Psoas muscle (tissue), 8 donors: ENCODE measurements at places on chromosomes 13 and 19. TPM values are rescaled to one million over a fixed set of nuclear protein-coding genes. Genes with fewer than 3 reads are reported as not detected.
A peak's percentile ranks its signal among the peaks of the same experiment; 100 is the strongest.

GRCh38 chr19:8664671-8665057 lies 33.9 kb downstream of the ACTL9 start:
- H3K4me3 ChIP-seq = no peak overlapping the region
- H3K4me1 ChIP-seq = no peaks in the 10 kb centered on the region
- H3K36me3 ChIP-seq = no peaks in the 10 kb centered on the region
- H3K27ac ChIP-seq = no peak overlapping the region
- no peak for DNase-seq

DNA sequence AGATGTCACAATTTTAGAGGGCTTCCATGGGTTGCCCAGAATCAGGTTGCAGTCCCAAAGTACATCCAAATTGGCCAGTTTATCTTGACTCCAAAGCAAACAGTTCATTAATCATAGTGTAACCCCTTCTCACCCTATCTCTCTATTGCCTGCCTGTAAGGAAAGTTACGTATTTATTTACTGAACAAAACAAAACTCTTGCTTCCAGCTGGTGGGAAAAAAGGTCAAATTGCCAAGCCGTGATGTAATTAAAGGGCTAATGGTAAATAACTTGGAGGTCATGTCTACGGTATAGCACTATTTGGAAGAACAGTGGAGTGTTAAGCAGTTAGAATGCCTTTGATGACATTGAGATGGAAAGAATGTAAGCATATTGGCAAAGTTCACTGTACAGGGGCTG lies 214.0 kb downstream of the DLEU7 start:
- no peaks in the 10 kb centered on the region for H3K36me3 ChIP-seq
- H3K4me3 ChIP-seq = no peak overlapping the region
- no peaks in the 10 kb centered on the region for H3K4me1 ChIP-seq
- no peak for DNase-seq

- H3K4me1 ChIP-seq = peaks cover 7% of the 10 kb centered on the region
- no peak overlapping the region for H3K4me3 ChIP-seq
- no peaks in the 10 kb centered on the region for H3K27me3 ChIP-seq
- no peak overlapping the region for H3K27ac ChIP-seq
Measured at GRCh38 chr13:42056583-42056982, 8.1 kb downstream of the DGKH start.

DNA sequence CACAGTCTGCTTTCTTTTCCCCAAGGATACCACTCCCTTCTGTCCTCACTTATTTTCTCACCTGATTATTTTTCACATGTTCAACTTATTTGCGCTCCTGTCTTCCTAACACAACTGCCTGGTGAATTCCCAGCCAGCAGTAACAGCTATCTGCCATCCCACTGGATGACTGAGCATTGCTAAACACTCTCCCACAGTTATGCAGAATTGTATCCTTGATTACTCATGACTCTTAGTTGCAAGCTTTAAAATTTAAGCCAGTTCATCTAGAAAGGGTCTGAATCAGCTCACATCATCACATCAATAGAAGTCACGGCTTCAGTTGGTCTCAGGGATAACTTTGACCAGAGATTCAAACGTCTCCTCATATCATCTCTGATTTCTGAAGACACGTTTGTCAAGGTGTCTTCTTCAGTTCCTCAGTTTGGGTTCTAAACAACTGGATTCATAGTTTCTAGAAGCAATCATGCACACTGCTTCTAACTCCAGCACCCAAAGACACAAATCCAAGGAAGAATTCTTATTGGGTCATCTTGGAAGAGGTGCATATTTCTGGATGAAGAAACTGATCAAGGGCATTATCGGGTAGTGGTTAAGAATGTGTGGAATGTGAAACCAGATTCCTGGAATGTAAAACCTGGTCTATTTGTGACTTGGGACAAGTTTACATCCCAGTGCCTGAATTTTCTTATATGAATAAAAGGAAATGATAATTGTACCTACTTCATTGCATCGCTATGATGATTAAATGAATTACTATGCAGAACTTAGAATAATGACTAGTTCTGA lies 13.9 kb upstream of the DACH1 start:
- no peak overlapping the region for H3K27ac ChIP-seq
- no peak for DNase-seq
- no peaks in the 10 kb centered on the region for H3K4me1 ChIP-seq
- no peaks in the 10 kb centered on the region for H3K27me3 ChIP-seq
- no peaks in the 10 kb centered on the region for H3K36me3 ChIP-seq

GRCh38 chr19:46133101-46133627 lies 8.7 kb upstream of the IGFL3 start:
- H3K27me3 ChIP-seq = peaks cover 2% of the 10 kb centered on the region
- no peak overlapping the region for H3K4me3 ChIP-seq
- no peak for DNase-seq
- H3K27ac ChIP-seq = peak overlapping the region; percentile 53
- H3K36me3 ChIP-seq = no peaks in the 10 kb centered on the region

GRCh38 chr19:29397748-29398147 lies 128.0 kb upstream of the VSTM2B start:
- H3K4me1 ChIP-seq = no peaks in the 10 kb centered on the region
- H3K36me3 ChIP-seq = no peaks in the 10 kb centered on the region
- DNase-seq = no peak
- H3K27me3 ChIP-seq = peaks cover 7% of the 10 kb centered on the region
- no peak overlapping the region for H3K4me3 ChIP-seq

DNA sequence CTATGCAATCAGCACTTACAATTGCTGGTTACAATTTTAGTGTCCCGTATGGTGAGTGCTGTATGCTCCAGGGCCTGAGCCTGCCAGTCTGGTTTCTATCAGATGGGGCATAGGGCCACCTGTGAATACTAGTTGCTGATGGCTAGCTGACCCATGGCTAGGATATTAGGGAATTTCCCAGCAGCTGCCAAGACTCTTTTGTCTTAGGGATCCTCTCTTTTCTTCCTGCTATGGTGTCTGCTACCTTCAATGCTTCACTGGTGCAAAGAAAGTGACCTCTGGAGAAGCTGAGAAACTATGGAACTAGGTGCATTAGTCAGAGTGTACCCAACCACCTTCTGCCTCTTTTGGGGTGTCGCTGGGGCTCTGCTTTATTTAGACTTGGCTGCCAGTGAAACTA lies 11.6 kb downstream of the CCDC169 start:
- no peak for DNase-seq
- no peaks in the 10 kb centered on the region for H3K27me3 ChIP-seq
- no peak overlapping the region for H3K4me3 ChIP-seq
- H3K4me1 ChIP-seq = no peaks in the 10 kb centered on the region
- H3K36me3 ChIP-seq = no peaks in the 10 kb centered on the region

DNA sequence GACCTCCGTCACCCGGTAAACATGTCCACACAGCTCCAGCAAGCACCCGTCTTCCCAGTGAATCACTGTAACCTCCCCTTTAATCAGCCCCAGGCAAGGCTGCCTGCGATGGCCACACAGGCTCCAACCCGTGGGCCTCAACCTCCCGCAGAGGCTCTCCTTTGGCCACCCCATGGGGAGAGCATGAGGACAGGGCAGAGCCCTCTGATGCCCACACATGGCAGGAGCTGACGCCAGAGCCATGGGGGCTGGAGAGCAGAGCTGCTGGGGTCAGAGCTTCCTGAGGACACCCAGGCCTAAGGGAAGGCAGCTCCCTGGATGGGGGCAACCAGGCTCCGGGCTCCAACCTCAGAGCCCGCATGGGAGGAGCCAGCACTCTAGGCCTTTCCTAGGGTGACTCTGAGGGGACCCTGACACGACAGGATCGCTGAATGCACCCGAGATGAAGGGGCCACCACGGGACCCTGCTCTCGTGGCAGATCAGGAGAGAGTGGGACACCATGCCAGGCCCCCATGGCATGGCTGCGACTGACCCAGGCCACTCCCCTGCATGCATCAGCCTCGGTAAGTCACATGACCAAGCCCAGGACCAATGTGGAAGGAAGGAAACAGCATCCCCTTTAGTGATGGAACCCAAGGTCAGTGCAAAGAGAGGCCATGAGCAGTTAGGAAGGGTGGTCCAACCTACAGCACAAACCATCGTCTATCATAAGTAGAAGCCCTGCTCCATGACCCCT lies 9.0 kb upstream of the CEACAM5 start:
- no peaks in the 10 kb centered on the region for H3K27me3 ChIP-seq
- no peaks in the 10 kb centered on the region for H3K36me3 ChIP-seq
- DNase-seq = no peak
- H3K4me1 ChIP-seq = no peaks in the 10 kb centered on the region
- H3K4me3 ChIP-seq = no peak overlapping the region

GRCh38 chr19:19540715-19541515 lies 2.9 kb downstream of the CILP2 start:
- H3K36me3 ChIP-seq = no peaks in the 10 kb centered on the region
- H3K4me1 ChIP-seq = peaks cover 12% of the 10 kb centered on the region
- H3K27ac ChIP-seq = no peak overlapping the region
- peak overlapping the region; percentile 28 for H3K4me3 ChIP-seq
- DNase-seq = no peak

DNA sequence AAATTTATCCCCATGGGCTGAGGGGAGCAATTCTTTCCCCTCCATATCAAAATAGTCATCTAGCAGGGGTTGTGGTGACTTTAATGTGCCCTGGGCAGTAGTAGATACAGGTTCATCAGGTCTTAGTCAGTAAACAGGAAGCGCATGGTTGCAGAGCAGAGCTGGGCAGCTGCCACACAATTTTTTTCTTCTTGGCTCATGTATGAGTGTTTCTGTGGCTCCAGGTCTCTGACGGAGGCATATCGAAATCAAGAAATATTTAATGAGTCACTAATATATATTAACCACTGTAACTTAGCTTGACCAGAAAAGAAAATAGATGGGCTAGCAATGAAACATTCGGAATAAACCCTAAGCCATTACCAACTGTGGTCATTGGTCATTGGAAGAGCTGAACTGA lies 68.4 kb upstream of the UBL3 start:
- no peak for DNase-seq
- H3K36me3 ChIP-seq = no peaks in the 10 kb centered on the region
- H3K4me1 ChIP-seq = peaks cover 13% of the 10 kb centered on the region
- H3K27me3 ChIP-seq = no peaks in the 10 kb centered on the region
- H3K4me3 ChIP-seq = no peak overlapping the region

DNA sequence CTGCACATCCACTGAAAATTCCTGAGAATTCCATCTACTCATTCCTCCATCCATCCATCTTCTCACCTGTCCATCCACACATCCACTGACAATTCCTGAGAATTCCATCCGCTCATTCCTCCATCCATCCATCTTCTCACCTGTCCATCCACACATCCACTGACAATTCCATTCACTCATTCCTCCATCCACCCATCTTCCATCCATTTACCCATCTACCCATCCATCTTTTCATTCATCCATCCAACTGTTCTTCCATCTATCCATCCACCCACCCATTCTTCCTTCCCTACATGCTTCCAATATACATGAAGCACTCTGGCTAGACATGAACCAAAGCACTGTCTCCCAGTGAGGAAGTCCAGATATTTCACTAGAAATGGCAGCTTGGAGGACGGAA lies 15.6 kb downstream of the TRPM4 start:
- no peak for DNase-seq
- H3K36me3 ChIP-seq = peaks cover 4% of the 10 kb centered on the region
- H3K27ac ChIP-seq = no peak overlapping the region
- no peaks in the 10 kb centered on the region for H3K27me3 ChIP-seq

Gene ATP4B
- total RNA-seq = not detected

Gene CAPS
- 2.9 TPM for total RNA-seq

Gene A1BG
- 2.6 TPM for total RNA-seq

Gene SIX5
- total RNA-seq = 9.6 TPM

Gene BRCA2
- total RNA-seq = 0.15 TPM
